Activated CD4-positive, alpha-beta memory T cell treated with anti-CD3 and anti-CD28 coated beads, Interleukin-2, amount 10 ng/mL, durations not matched to agents 7 days and 5 days (primary cell): ENCODE measurements at places on chromosomes 7 and 10.

GRCh38 chr10:83881661-83882060 lies 257.6 kb upstream of the GHITM start:
- no peak overlapping the region for H3K4me3 ChIP-seq
- H3K27ac ChIP-seq, result no peak overlapping the region
- no peaks in the 10 kb centered on the region for H3K4me1 ChIP-seq
- no peaks in the 10 kb centered on the region for H3K36me3 ChIP-seq
- DNase-seq, result no peak

- peak overlapping the region; percentile 4 for H3K27ac ChIP-seq
- H3K36me3 ChIP-seq, result peaks cover 68% of the 10 kb centered on the region
- no peak overlapping the region for H3K4me3 ChIP-seq
- no peaks in the 10 kb centered on the region for H3K27me3 ChIP-seq
Measured at GRCh38 chr10:128051548-128051947, 74.7 kb downstream of the MKI67 start.

DNA sequence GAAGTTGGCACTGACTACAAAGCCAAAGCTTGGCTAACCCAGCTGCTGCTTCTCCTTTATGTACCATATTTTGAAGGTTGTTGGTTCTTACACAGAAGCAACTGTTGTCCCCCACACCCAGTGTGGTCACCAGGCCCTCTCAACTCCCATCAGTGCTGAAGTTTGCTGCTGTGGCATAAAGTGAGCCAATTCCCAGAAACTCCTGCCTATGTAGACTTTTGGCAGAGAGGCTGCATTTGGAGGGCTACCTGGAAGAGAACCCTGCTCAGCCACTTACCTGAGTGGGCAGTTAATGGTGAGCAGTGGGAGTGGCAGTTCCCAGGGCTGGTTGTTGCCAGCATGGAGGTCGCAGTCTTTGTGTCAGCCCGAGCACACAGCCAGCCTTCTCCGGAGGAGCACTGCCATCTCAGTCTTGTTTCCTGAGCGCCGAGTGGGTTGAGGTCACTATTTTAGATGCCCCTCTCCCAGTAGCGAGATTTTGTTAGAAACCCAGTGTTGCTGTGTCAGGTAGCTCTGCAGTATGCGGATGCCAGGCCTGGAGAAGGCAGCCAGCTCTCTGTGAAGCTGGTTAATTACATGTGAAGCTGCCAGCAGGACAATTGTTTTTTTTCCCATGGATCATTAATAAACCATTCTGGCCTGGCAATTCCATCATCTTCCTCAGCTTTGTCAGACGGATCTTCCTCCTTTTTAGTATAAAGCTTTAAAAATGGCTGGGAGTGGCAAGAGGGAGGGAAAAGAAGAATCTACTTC lies 24.5 kb downstream of the LRRC4 start:
- no peaks in the 10 kb centered on the region for H3K27me3 ChIP-seq
- no peak overlapping the region for H3K27ac ChIP-seq
- no peak for DNase-seq
- H3K36me3 ChIP-seq, result peaks cover 5% of the 10 kb centered on the region
- H3K4me3 ChIP-seq, result no peak overlapping the region

GRCh38 chr7:27091105-27091504 lies 4.7 kb downstream of the HOXA1 start:
- H3K4me3 ChIP-seq, result no peak overlapping the region
- peaks cover 13% of the 10 kb centered on the region for H3K4me1 ChIP-seq
- H3K36me3 ChIP-seq, result peaks cover 3% of the 10 kb centered on the region
- no peak overlapping the region for H3K27ac ChIP-seq
- peaks cover 83% of the 10 kb centered on the region for H3K27me3 ChIP-seq
- no peak for DNase-seq

DNA sequence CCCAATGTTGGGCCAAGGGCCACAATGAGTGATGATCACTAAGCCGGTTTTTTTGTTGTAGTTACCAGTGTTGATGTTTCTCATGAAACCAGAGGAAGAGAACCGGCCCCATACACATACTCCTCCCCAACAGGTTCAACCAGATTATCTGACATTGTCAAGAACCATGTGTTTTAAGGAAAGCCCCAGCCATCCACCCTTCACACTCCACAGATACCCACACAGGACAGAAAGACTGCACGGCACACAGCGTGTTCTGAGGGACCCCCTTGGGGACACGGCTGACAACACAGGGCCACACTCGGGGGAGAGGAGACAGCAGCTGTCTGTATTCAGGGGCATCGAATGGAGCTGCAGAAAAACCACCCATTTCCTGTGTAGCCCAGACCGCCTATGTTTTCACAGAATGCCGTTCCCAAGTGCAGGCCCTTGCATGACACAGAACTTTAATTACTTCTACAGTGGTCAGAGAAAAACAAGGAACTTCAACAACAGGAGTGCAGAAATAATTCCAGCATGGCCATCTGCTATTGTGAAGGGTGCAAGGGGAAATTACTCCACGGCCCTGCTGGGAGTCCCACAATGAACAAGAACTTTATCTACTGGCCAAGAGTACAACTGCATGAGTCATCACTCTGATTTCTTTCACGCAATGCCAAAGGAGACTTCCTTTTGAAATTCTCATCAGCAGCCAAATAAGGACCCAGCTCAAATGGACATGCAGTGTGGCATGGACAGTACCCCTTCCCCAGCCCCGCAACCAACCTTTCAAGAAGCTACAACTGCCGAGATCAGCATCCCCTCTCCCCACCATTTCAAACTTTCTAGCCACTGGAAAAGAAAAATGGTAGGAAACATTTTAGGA lies 2.3 kb downstream of the KLF6 start:
- H3K27me3 ChIP-seq, result no peaks in the 10 kb centered on the region
- H3K4me1 ChIP-seq, result peaks cover 52% of the 10 kb centered on the region
- peak overlapping the region; percentile 98 for H3K27ac ChIP-seq
- peak overlapping the region; percentile 97 for H3K4me3 ChIP-seq

GRCh38 chr7:119065966-119066365 lies 841.5 kb downstream of the ANKRD7 start:
- H3K4me3 ChIP-seq, result no peak overlapping the region
- no peaks in the 10 kb centered on the region for H3K4me1 ChIP-seq
- no peak overlapping the region for H3K27ac ChIP-seq
- DNase-seq, result no peak

GRCh38 chr10:26621889-26622711 lies 75.4 kb upstream of the PDSS1 start:
- peak; percentile 17 for DNase-seq
- no peaks in the 10 kb centered on the region for H3K36me3 ChIP-seq
- peaks cover 52% of the 10 kb centered on the region for H3K27me3 ChIP-seq
- peaks cover 9% of the 10 kb centered on the region for H3K4me1 ChIP-seq

GRCh38 chr10:128825626-128826025 lies 641.4 kb upstream of the MGMT start:
- H3K4me1 ChIP-seq, result no peaks in the 10 kb centered on the region
- no peak overlapping the region for H3K27ac ChIP-seq
- H3K4me3 ChIP-seq, result no peak overlapping the region

- H3K4me3 ChIP-seq, result no peak overlapping the region
- H3K36me3 ChIP-seq, result peaks cover 21% of the 10 kb centered on the region
- DNase-seq, result no peak
- H3K27ac ChIP-seq, result no peak overlapping the region
- H3K27me3 ChIP-seq, result no peaks in the 10 kb centered on the region
- peaks cover 7% of the 10 kb centered on the region for H3K4me1 ChIP-seq
Measured at GRCh38 chr10:27536437-27536836, 32.3 kb downstream of the RAB18 start.

DNA sequence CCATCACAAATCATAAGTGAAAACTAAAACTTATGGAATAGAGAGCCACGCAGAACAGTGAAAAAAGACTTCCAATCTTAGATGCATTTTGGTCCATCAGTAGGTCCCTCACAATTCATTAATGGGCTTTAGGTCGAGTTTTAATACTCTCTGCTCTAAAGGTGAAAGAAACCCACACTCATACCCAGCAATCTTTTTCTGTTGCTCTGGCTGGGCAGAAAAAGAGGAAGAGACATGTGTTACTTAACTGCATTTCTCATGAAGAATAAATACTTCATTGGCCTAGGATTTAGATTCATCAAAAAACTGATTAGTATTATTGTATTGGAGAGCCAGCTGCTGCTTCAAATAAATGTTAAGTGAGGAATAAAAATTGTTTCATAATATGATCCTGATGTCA lies 645.7 kb downstream of the PHTF2 start:
- no peaks in the 10 kb centered on the region for H3K27me3 ChIP-seq
- no peaks in the 10 kb centered on the region for H3K4me1 ChIP-seq
- no peak for DNase-seq
- H3K36me3 ChIP-seq, result no peaks in the 10 kb centered on the region

DNA sequence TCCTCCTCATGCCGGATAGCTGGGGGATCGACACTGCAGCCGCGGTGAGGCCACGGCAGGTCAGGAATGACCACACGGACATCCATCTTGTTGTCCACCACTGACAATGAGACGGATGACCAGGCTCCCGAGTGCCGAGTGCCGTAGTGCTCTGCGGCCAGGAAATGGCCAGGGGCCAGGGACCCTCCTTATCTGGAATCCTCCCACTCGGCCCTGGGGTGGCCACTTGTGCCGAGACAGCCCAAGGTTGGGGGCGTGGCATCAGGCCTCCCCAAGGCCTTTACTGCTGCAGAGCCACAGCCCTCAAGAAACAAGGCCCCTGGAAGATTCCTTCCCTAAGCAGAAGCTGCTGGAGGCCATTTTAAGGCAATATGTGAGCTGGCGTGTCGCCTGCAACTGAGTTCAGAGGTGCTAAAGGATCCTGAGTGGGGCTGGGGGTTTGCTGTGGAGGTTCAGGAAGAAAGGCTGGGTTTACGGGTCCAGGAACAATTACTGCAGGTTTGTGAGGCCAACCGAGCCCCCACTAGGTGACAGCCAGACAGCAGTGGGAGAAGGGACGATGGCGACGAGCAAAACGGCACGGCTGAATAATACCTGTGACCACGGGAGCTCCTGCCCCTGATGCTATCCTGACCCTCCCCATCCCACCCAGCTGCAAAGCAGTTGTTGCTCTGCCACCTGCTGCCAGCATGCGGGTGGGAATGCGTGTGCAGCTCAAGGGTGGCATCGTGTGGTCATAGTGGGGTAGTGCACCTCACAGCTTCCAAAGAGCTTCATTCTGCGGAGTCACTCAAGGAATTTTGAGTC lies 31.6 kb upstream of the LEP start:
- no peak overlapping the region for H3K4me3 ChIP-seq
- DNase-seq, result peak; percentile 70
- H3K27ac ChIP-seq, result no peak overlapping the region
- H3K27me3 ChIP-seq, result peaks cover 20% of the 10 kb centered on the region
- H3K36me3 ChIP-seq, result no peaks in the 10 kb centered on the region

- DNase-seq, result no peak
- no peak overlapping the region for H3K4me3 ChIP-seq
- no peak overlapping the region for H3K27ac ChIP-seq
Measured at GRCh38 chr10:24346877-24347519, 138.1 kb downstream of the KIAA1217 start.

- H3K27ac ChIP-seq, result no peak overlapping the region
- no peak overlapping the region for H3K4me3 ChIP-seq
- no peaks in the 10 kb centered on the region for H3K27me3 ChIP-seq
- no peaks in the 10 kb centered on the region for H3K4me1 ChIP-seq
- H3K36me3 ChIP-seq, result no peaks in the 10 kb centered on the region
Measured at GRCh38 chr10:52965509-52965908, 192.9 kb upstream of the MBL2 start.

DNA sequence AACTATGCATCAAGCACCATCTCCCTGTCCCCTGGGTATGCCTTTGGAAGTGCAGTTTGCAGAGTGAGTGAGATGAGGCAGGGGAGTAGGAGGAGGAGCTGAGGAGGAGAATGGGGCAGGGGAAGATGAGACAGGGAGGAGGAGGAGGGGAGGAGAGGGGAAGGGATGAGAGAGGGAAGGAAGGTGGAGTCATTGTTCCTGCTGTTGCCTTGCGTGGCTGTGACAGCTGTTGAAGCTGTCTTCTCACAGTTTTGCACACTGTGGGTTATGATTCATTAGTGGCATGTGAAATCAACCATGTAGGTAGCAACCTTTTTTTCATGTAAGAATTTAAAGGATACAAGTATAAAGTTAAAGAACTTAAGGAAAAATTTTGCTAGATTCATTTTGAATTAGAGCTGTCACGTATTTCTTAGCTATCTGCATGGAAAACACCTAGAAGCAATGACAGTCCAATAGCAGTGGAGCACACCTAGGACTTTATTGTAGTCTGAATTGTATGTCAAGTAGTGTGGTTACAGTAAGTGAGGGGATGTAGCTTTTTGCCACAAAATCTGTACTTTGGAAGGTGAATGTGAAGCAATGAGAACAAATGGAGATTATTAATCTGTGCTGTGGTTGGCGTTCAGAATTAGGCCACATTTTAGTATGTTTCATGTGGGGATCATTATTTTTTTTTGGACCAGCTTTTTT lies 21.7 kb downstream of the CCM2 start:
- no peak overlapping the region for H3K4me3 ChIP-seq
- H3K27ac ChIP-seq, result peak overlapping the region; percentile 79
- H3K4me1 ChIP-seq, result peaks cover 48% of the 10 kb centered on the region
- DNase-seq, result peak; percentile 33
- no peaks in the 10 kb centered on the region for H3K27me3 ChIP-seq
- H3K36me3 ChIP-seq, result peaks cover 44% of the 10 kb centered on the region

DNA sequence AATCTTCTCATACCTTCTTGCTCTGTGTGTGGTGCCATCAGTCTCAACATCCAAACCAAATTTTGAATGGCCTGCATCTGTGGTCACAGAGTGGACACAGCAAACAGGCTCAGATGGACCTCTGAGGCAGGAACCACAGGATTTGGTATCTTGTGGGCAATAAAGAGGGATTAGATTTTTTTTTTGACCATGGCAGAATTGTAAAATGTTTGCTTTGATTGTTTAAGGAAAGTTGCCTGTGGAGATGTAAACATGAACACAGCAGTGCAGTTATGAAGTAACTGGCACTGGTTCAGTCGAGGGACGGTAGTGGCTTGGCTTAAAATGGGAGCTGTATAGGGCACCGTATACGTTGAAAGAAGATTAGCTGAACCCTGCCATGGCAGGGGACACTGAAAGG lies 464.7 kb downstream of the SH2D4B start:
- H3K36me3 ChIP-seq, result no peaks in the 10 kb centered on the region
- DNase-seq, result no peak
- H3K27ac ChIP-seq, result no peak overlapping the region
- no peaks in the 10 kb centered on the region for H3K4me1 ChIP-seq
- no peak overlapping the region for H3K4me3 ChIP-seq

DNA sequence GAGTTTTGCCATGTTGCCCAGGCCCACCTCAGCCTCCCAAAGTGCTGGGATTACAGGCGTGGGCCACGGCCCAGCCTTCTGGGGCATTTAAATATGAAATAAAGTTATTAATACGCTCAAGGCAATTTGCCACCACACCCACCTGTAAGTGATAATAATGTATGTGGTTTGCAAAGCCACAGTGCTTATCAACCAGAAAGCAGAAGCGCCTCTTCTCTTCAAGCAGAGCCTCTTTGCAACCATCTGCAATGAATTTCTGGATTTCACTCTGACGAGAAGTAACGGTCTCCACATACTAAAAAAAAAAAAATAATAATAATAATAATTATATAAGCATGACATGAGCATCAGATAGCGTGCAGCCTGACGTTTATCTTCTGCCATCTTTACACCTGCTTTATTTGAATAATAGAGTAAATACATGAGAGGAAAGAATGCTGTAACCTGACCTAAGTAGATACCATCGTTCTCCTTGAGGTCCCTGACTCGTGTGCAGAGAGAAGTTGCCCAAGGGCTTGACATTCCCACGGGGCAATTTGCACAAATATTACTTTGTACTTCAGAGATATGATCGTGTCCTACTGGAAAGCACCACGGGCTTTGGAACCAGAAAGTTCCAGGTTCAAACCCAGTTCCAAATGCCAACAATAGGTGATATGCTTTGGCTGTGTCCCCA lies 34.0 kb downstream of the BRI3 start:
- no peaks in the 10 kb centered on the region for H3K4me1 ChIP-seq
- H3K36me3 ChIP-seq, result no peaks in the 10 kb centered on the region
- H3K4me3 ChIP-seq, result no peak overlapping the region
- H3K27ac ChIP-seq, result no peak overlapping the region
- no peaks in the 10 kb centered on the region for H3K27me3 ChIP-seq
